Astrocyte (in vitro differentiated cells and primary cell): ENCODE measurements at places on chromosomes 5 and 9. TPM values are rescaled to one million over a fixed set of nuclear protein-coding genes. Genes with fewer than 3 reads are reported as not detected.

Gene LPAR1
- 11.5 and 12.7 TPM in 2 replicates for total RNA-seq

Gene PRDM9
- not detected in 2 replicates for total RNA-seq

Gene ZDHHC11B
- 0.23 and 0.29 TPM in 2 replicates for total RNA-seq

Gene CARTPT
- total RNA-seq, result not detected in 2 replicates

Gene ACOT12
- total RNA-seq, result 0.09 TPM in 1 of 2 replicates, not detected in the other

Gene FGF10
- not detected in 2 replicates for total RNA-seq

Gene WNT8A
- not detected in 2 replicates for total RNA-seq

DNA sequence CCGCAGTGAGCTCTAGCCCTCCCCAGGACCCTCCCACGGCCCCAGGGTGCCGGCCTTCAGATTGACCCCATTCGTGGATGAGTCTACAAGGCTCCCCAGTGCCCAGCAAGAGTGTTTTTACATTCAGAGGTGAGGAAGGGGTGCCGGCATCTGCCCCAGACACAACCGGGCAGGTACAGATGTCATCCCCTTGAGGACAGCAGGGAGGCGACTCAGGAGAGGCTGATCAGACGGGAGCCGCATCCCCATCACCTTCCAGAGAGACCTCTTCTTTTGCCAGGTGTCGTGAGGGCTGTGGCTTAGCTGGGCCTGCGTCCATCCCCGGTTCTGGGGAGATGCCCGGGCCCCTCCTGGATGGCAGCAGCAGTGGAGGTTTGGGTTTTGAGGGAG, 4.3 kb upstream of the LRRC14B start:
- H3K4me1 ChIP-seq, result peaks cover 11% of the 10 kb centered on the region
- DNase-seq, result no peak
- H3K36me3 ChIP-seq, result peaks cover 3% of the 10 kb centered on the region

DNA sequence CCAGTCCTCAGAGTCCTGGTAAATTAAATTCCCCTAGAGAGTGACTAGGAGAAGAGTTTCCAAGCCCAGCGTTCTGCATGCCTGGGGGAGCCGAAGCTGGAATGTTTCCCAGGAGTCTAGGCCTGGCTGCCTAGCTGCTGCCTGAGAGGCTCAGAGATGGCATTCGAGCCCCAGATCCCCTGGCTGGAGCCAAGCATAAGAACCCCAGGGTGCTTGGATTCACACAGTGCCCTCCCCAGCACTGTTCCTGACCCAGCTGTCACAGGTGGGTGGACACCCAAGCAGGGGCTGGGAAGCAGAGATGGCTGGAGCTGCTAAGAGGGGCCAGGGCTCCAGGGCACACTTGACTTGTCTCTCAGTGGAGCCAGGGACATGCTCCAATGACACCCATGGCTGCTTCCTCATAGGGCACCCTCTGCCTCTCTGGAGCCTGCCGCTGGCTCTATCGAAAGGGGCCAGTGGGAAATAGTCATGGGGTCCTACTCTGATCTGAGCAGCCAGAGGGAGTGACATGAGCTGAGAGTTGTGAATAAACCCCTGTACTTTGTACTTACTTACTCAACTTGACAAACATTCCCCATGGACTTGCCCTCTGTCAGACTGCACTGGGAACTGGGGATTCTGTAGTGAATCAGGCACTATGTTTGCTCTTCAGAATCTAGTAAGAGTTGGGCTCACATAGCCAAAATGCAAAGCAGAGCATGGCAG, 62.6 kb upstream of the XPA start:
- no peak overlapping the region for H3K27ac ChIP-seq
- no peaks in the 10 kb centered on the region for H3K4me1 ChIP-seq
- peaks cover 38% of the 10 kb centered on the region for H3K27me3 ChIP-seq
- H3K36me3 ChIP-seq, result no peaks in the 10 kb centered on the region
- no peak overlapping the region for H3K4me3 ChIP-seq

DNA sequence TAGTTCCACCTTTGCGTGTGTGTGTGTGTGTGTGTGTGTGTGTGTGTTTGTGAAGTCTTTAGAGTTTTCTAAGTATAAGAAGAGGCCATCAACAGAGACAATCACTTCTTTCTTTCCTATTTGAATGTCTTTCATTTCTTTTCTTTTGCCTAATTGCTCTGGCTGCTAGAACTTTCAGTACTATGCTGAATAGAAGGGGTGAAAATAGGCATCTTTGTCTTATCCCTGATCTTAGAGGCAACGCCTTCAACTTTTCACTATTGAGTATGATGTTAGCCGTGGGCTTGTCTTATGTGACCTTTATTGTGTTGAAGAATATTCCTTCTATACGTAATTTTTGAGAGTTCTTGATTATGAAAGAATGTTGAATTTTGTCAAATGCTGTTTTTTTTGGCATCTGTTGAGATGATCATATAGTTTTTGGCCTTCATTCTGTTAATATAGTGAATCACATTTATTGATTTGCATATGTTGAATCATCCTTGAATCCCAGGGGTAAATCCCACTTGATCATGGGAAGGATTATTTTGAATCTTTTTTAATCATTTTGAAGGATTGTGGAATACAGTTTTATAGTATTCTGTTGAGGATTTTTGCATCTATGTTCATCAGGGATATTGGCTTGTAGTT, 134.8 kb upstream of the CD180 start:
- DNase-seq, result no peak
- no peaks in the 10 kb centered on the region for H3K36me3 ChIP-seq
- H3K27me3 ChIP-seq, result no peaks in the 10 kb centered on the region

- no peak overlapping the region for H3K27ac ChIP-seq
- H3K4me1 ChIP-seq, result no peaks in the 10 kb centered on the region
- DNase-seq, result no peak
- H3K36me3 ChIP-seq, result no peaks in the 10 kb centered on the region
- no peaks in the 10 kb centered on the region for H3K27me3 ChIP-seq
These were observed 63.6 kb upstream of the BOD1 start for GRCh38 chr5:173679909-173680630.

GRCh38 chr5:97909541-97909940, 726.5 kb upstream of the RIOK2 start:
- H3K4me1 ChIP-seq, result no peaks in the 10 kb centered on the region
- no peak overlapping the region for H3K27ac ChIP-seq
- H3K27me3 ChIP-seq, result no peaks in the 10 kb centered on the region
- no peak overlapping the region for H3K4me3 ChIP-seq
- H3K36me3 ChIP-seq, result no peaks in the 10 kb centered on the region

GRCh38 chr5:56481428-56482357, 248.6 kb upstream of the ANKRD55 start:
- H3K36me3 ChIP-seq, result no peaks in the 10 kb centered on the region
- DNase-seq, result no peak
- H3K4me3 ChIP-seq, result peak overlapping the region; percentile 63
- H3K27ac ChIP-seq, result no peak overlapping the region
- H3K4me1 ChIP-seq, result peaks cover 11% of the 10 kb centered on the region
- H3K27me3 ChIP-seq, result no peaks in the 10 kb centered on the region

GRCh38 chr9:99582814-99583213, 238.9 kb upstream of the NR4A3 start:
- no peaks in the 10 kb centered on the region for H3K36me3 ChIP-seq
- H3K27me3 ChIP-seq, result no peaks in the 10 kb centered on the region
- H3K27ac ChIP-seq, result no peak overlapping the region
- DNase-seq, result no peak

- H3K4me1 ChIP-seq, result no peaks in the 10 kb centered on the region
- H3K27ac ChIP-seq, result no peak overlapping the region
- no peak for DNase-seq
- H3K27me3 ChIP-seq, result no peaks in the 10 kb centered on the region
- no peaks in the 10 kb centered on the region for H3K36me3 ChIP-seq
These were observed 934.7 kb downstream of the CDH12 start for GRCh38 chr5:21918451-21918850.

DNA sequence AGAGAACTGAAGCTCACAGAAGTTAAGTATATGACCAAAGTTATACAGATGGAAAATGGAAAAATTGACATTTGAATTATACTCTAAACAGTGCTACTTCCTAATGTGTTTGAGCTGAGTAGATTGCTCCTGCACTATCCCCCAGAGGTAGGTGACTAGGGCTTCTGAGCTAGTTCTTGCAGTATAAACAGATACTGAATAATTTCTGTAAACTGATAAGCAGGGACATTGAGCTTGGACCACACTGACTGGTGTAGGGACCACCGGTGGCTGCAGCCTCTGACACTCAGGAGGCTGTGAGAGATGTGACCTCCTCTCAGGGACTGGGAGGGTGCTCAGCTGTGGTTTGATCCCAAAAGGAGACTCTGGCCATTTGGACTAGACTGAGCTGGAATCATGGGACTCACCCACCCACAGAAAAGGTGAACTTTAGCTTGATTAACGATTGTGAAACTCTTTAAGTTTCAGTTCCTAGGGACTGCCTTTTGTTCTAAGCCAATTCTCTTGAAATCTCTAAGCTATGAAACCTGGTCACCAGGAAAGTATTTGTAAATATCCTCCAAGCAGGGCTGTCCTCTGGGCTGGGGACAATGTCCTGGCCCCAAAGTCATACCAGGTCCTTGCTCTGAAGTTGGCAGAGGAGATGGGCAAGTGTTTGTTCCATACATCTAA, 291.5 kb downstream of the SEC61B start:
- no peak for DNase-seq
- no peaks in the 10 kb centered on the region for H3K36me3 ChIP-seq
- no peak overlapping the region for H3K4me3 ChIP-seq
- no peak overlapping the region for H3K27ac ChIP-seq

DNA sequence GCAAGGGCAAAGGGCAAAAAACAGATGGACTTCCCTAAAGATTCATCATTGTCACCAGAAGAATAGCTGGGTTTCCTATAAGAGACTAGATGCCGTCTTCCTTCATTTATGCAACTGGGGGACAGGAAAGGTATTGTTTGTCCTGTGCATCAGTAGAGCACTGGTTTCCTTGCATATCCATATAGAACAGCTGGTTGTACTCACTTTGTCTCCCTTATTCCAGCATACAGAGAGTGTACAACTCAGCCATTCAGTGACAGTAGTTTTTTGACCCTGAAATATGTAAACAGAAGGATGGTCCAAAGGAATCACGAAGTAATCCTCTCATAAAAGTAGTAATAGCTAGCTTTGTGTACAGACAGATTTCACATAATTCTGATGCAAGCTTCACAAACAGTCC, 22.5 kb upstream of the MAST4 start:
- no peaks in the 10 kb centered on the region for H3K36me3 ChIP-seq
- no peak overlapping the region for H3K27ac ChIP-seq
- H3K27me3 ChIP-seq, result peaks cover 5% of the 10 kb centered on the region
- H3K4me1 ChIP-seq, result no peaks in the 10 kb centered on the region

DNA sequence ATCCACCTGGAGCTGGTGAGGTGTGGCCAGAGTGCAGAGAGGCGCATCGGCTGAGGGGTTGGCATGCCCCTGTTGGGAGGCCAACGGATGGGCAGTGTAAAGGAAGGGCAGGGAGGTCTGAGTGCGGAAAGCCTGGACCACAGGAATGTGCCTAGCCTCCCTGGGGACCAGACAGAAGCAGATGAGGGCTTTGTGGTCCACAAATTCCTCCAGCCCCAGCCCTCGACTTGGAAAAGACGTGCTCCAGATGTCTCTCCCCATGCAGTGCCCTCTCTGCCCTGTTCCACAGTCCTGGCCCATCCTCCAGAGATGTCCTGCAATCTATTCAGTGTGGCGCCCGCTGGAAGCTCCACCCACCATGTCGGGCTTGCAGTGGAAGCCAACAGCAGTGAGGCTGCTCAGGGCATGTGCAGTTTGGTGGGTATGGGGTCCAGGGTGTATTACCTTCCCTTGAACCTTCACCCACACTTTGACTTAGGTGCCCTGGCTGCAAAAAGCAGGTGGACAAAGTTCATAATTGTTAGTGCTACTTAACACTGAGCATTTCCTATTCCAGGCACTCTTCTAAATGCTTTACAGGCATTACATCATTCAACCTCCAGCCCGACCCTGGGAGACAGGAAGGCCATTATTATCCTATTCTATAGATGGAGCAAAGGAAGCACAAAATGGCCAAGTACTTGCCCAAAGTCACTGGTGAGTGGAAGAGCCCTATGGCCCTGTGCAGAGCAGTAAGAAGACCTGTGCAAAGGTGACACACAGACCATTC, 120.2 kb upstream of the SLC25A48 start:
- no peak overlapping the region for H3K4me3 ChIP-seq
- H3K27me3 ChIP-seq, result peaks cover 11% of the 10 kb centered on the region
- peaks cover 6% of the 10 kb centered on the region for H3K4me1 ChIP-seq

GRCh38 chr5:171342362-171343111, 33.5 kb downstream of the TLX3 start:
- no peaks in the 10 kb centered on the region for H3K4me1 ChIP-seq
- no peak overlapping the region for H3K4me3 ChIP-seq
- H3K36me3 ChIP-seq, result no peaks in the 10 kb centered on the region
- no peak overlapping the region for H3K27ac ChIP-seq
- peak; percentile 37 for DNase-seq

- no peak overlapping the region for H3K27ac ChIP-seq
- no peak for DNase-seq
- H3K4me1 ChIP-seq, result no peaks in the 10 kb centered on the region
- H3K27me3 ChIP-seq, result no peaks in the 10 kb centered on the region
These were observed 192.1 kb downstream of the TSSK1B start for GRCh38 chr5:113242481-113243348.
